Activated naive CD4-positive, alpha-beta T cell (primary cell): ENCODE measurements at places on chromosomes 3 and 15.

DNA sequence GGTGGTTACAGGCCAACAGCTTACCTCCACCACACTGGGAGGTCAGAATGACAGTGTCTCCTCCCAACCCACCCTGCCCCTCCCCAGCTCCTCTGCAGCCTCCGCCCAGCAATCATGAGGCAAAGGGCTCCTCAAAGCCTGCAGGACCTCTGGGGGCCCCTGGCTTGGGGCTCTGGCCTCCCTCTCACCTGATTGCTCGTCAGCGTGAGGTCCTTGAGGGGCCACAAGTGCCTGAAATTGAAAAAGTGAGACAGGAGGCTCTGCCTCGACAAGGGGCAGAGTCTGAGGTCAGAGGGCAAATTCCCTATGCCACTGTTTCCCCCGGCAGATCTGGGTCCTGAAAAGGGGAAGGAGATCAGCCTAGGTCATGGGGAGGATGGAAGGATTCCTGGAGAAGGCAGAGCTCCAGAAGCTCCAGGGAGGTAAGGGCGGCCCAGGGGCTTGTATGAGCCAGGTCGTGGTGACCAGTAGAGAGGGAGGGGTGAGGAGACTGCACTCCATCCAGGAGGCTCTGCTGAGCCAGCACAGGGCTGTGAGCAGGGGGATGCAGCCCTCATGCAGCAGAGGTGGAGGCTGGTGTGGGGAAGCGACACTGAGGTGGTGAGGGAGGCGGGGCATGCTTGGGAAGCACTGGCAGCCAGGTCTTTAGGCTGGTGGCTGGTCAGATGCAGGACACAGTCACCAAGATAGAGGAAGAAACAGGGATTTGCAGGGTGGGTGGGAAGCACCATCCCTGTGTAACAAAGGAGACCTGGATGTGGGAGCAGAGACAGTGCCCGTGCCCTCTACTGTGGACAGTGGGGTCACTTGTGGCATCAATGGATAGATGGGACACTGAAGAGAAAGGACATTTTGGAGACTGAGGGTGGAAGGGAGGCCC, 20.1 kb downstream of the ALS2CL start:
- DNase-seq, result no peak

GRCh38 chr15:49135911-49136310, 19.5 kb downstream of the COPS2 start:
- no peak for DNase-seq

- no peak for DNase-seq
Measured at GRCh38 chr3:140553591-140553990, 124.3 kb upstream of the TRIM42 start.

DNA sequence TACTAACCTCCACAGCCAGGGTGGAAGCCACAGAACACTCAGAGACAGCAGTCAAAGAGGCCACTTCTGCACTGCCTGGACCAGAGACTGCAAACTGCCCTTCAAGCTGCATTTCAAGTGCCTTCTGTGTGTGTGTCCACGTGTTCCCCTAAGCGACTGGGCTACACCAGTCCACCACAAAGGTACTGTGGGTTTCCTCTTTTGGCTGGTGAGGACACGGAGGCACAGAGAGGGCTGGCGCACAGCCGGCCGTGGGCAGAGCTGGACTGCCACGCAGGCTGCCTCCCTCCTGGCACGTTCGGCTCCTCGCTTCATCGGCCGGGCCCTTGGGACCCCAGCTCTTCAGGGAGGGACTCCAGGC, 60.9 kb downstream of the MGLL start:
- DNase-seq, result no peak

DNA sequence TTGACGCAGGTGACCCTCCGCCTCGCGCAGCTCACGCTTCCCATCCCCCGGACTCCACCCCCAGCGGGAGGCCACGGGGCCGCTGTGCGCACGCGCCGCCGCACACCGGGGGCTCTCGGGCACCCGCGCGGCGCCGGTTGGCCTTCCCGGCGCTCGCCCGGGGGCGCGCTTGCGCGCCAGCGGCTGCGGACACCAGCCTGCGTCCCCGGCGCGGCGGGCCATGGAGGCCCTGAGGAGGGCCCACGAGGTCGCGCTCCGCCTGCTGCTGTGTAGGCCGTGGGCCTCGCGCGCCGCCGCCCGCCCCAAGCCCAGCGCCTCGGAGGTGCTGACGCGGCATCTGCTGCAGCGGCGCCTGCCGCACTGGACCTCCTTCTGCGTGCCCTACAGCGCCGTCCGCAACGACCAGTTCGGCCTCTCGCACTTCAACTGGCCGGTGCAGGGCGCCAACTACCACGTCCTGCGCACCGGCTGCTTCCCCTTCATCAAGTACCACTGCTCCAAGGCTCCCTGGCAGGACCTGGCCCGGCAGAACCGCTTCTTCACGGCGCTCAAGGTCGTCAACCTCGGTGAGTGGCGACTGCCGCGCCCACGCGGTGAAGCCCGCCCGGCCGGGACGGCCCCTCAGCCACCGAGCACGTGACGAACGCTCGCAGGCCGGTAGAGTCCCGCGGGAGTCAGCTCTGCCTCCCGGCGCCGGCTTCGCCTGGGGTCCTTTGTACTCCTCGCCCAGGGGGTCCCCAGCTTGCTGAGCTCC, at the start of gene C15orf61:
C15orf61 (plus strand) TSS at position 103 of the 754 bp plus-strand sequence; CDS start at position 221, 118 bp downstream.
- peak; percentile 62 for DNase-seq

DNA sequence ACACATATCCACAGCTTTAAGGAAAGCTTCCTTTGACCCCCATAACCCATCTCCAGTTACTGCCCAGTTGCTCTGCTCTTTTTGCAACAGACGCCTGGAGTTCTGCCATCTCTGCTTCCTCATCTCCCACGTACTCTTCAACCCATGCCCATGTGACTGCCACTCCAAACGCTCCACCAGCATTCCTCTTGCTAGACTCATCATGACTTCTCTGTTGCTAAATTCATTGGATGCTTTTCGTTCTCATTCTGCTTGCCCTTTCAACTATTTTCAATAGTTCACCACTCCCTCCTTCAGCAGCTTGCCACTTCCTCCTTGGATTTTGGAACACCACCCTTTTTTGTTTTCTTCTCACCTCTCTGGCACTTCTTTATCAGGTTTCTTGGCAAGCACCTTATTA, 2.7 kb upstream of the KNSTRN start:
- no peak for DNase-seq

- DNase-seq, result no peak
Measured at GRCh38 chr3:45010811-45011333, 15.2 kb upstream of the CLEC3B start.

DNA sequence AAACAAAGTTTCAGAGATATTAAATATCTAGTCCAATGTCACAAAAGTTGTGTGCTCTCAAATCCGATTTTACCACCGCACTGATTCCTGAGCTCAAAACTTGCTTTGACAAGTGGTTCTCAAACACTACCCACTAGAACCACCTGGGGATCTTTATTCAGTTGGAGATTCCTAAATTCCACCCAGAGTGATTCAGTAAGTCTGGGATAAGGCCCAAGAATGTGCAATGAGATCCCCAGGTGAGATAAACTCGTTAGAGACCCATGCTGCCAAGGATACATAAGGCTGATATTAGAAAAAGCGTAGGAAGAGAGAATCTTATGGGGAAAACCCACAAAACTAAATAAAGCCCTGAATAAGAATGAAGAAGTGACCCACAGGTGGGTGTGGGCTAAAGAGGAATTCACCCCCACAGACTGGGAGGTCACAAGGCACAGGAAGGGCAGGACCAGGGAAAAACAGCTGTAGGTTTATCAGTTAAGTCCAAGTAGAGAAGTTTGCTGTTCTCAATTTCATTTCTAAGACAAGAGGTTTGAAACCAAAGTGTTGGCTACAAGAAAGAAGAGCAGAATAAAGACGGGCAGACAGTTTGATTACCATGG, 11.5 kb upstream of the RPS17 start:
- DNase-seq, result no peak
